ENCODE measurements at places on chromosomes 11 and 22.
A peak's percentile ranks its signal among the peaks of the same experiment; 100 is the strongest.

- no peak for DNase-seq
Observed at GRCh38 chr11:11359611-11360010, 6.6 kb upstream of the CSNK2A3 start.

- no peak for DNase-seq
Observed at GRCh38 chr11:113833151-113833550, 42.2 kb downstream of the USP28 start.

- DNase-seq: no peak
Observed at GRCh38 chr22:37043828-37044538, 7.6 kb upstream of the KCTD17 start.

DNA sequence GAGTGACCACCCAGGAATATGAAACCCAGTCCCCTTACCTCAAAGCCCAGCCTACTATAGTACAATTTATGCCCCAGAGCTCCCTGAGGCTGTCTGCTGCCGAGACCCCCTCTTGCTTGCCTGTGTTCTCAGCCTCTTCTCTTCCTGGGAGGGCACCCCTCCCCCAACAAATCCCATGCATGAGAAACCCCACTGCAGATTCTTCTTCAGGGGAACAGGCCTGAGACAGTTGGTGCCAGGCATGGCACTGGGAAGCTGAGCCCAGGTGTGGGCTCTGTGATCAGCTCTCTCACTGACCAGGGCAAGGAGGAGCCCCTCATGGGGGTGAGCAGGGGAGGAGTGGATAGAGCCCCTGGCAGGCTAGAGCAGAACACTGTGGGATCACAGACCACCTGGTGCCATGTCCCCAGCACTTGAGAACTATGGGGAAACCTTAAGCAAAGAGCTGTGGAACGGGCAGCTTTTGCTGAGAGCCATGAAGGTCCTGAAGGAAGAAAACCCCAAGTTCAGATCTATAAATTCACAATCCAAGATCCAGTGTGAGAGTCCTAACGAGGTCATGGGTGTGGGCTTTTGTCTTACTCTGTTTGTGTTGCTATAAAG lies 46.5 kb upstream of the TH start:
- DNase-seq: no peak

DNA sequence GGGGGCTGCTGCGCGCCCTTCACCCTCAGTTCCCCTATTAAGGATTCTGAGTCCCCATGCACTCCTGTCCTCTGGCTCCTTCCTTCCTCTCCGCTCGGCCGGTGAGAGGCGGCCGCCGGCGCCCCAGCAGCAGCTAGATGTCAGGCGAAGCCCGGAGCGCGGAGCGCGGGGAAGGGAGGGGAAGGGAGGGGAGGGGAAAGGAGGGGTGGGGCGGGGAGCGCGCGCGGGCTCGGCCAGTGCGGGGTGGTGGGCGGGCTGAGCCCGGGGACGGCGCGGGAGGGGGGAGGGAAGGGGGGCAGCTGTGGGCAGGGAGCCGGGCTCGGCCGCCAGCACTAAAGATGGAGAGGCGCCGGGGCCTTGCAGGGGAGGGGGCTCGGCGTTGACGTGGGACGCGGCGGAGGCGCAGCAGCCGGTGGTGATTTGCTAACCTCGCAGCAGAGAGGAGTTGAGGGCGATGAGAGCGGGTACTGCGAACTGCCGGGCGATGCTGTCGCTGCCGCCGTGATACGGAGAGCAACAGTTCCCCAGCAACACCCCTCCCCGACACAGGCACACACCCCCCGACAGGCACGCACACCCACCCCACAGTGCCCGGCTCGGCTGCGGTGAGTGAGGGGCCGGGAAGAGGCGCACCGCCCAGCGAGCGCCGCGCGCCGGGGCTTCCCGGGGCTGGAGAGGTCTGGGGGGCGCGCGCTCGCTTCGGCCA lies at the start of gene ZBTB16:
ZBTB16 (plus strand) TSS at position 434 of the 706 bp plus-strand sequence. CDS start 3,590 bp downstream, outside the sequence.
- peak; percentile 56 for DNase-seq

GRCh38 chr22:25094579-25094978 lies 105.1 kb upstream of the CRYBB3 start:
- no peak for DNase-seq

- no peak for DNase-seq
Observed at GRCh38 chr11:66327171-66328030, 8.8 kb downstream of the RIN1 start.

GRCh38 chr11:47499614-47500013 lies 50.7 kb upstream of the RAPSN start:
- DNase-seq: no peak

DNA sequence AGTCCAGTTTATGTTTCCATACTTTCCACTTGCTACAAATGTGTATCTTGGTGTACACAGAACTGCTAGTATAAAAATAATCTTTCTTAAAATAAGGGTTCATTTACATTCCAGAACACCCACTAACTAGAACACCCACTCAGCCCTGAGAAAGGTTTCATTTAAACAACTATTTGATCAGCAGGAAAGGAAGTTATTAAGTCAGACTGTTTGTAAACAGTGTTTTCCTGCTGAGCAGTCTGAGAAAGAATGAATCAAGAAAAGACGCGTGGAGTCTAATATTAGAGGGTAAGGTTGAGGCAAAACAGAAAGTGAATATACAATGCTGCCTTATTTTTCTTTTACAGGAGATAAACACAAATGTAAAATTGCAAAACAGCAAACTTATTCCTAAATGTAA lies 32.7 kb downstream of the NARS2 start:
- no peak for DNase-seq

DNA sequence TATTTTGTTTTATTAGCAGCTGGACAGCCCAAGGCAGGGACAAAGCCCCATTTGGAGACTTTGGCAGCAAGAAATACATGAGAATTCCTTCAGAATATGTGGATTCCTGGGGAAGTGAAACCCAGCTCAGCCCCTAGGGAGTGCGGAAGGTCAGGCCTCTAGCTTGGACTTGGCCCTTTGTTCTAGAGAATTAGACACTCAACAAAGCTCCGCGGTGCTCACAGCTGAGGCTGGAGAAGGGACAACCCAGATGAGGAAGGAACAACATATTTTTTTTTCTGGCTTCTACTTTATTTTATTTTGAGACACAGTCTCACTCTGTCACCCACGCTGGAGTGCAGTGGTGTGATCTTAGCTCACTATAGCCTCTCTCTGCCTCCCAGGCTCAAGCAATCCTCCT lies 44.7 kb upstream of the SEPTIN5 start:
- no peak for DNase-seq

GRCh38 chr11:95453616-95454171 lies 222.7 kb upstream of the SESN3 start:
- DNase-seq: peak; percentile 33

GRCh38 chr22:27686534-27686933 lies 115.0 kb downstream of the MN1 start:
- peak; percentile 70 for DNase-seq

GRCh38 chr11:44004452-44005062 lies 43.2 kb upstream of the ACCSL start:
- no peak for DNase-seq

GRCh38 chr11:34493468-34493867 lies 20.1 kb downstream of the ELF5 start:
- no peak for DNase-seq

DNA sequence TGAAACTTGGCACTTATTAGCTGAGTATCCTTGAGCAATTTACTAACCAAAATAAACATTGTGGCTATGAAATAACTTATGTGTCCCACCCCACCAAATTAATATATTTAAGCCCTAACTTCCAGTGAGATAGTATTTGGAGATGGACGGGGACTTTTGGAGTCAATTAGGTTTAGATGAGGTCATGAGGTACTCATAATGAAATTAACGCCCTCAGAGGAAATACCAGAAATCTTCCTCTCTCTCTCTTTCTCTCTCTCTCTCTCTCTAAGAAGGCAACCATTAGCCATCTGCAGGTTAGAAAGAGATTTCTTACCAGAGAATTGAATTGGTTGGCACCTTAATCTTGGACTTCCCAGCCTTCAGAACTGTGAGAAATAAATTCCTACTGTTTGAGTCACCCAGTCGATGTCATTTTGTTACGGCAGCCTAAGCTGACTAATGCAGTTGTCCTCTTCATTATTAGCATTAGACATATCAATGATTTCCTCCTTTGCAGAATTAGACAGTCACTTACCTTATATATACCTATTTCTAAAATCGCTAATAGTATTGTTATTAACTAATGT lies 1284.0 kb downstream of the FAM181B start:
- DNase-seq: no peak

DNA sequence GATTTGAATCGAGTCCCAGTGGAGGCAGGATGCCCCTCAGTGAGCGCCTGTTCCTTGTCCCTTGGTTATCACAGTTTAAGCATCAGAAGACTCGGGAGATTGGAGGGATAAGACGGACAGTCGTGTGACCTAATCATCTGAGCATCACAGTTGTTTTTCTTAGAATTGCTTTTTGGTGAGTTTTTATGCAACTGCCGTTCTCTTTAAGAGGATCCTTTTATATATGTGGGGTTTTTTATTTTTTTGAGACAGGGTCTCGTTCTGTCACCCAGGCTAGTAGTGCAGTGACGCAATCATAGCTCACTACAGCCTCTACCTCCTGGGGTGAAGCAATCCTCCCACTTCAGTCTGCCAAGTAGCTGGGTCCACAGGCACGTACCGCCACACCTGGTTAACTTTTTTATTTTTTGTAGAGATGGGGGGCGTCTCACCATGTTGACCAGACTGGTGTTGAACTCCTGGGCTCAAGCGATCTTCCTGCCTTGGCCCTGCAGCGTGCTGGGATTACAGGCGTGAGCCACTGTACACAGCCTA lies 16.5 kb downstream of the NUP50 start:
- DNase-seq: no peak

DNA sequence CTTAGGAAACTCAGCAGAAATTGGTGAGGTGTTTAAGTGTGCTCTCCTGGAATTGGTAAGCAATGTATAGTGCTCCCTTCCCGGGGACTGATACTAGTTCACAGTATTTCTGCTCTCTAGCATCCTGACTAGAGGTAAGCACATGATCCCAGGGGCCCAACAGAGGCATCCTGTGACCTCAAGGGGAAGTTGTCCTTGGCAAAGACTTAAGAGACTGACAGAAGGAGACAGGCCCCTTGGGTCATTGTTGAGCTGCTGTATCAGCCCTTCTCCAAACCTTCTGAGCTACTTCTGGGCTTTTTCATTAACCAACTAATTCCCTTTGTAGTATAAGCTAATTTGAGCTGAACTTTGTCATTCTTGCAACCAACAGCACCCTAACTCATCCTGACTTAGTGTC lies 4.3 kb upstream of the TBC1D22A start:
- DNase-seq: no peak

- DNase-seq: no peak
Observed at GRCh38 chr11:86292912-86293616, 9.0 kb upstream of the HIKESHI start.

DNA sequence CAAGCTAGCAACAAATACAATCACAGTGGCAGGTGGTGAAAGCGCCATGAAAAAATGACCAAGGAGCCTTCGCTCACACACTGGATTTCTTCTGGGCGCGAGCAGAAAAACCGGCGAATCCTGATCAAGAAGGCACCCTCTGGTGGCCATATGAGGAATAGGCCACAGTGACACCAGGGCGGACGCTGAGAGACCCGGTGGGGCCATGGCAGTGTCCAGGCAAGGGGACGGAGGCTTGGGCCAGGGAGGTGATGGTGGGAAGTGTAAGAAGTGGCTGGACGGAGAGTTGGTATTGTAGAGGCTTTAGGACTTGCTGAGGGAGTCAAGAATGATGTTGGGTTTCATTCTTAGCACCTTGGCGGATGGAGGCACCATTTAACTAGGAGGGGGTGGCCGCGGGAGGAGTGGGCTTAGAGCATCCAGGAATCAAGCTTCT lies 16.9 kb upstream of the RAC2 start:
- no peak for DNase-seq

DNA sequence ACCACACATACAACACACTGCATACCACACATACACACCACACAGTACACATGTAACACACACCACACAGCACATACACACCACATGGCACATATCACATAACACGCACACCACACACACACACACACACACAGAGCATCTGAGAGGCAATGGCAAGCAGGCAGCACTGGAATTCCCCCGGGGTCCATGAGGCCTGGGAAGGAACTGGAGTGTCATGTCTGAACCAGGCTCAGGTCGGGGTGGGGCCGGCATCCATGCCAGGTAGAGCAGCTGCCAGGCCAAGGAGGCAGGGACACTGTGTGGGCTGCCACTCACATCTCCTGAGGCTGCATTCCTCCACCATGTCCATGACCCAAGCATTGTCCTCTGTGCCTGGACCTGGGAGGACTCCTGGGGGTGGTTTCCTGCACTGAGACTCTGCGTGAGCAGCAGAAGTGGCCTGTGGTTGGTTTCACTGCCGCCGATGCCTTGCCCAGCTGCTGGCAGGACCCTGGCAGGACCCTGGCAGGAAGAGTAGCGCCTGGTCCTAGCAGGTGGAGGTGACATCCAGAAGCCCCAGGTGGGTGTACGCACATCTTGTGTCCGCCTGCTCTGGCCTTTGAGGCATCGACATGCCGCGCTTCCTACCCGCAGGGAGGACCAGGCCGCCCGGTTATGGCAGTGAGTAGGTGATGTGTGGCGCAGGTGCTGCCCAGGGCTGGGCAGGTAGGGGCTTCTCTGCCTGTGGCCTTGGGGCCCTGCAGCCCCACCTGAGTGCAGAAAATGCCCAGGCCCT lies 1280.4 kb downstream of the TBC1D22A start:
- no peak for DNase-seq

DNA sequence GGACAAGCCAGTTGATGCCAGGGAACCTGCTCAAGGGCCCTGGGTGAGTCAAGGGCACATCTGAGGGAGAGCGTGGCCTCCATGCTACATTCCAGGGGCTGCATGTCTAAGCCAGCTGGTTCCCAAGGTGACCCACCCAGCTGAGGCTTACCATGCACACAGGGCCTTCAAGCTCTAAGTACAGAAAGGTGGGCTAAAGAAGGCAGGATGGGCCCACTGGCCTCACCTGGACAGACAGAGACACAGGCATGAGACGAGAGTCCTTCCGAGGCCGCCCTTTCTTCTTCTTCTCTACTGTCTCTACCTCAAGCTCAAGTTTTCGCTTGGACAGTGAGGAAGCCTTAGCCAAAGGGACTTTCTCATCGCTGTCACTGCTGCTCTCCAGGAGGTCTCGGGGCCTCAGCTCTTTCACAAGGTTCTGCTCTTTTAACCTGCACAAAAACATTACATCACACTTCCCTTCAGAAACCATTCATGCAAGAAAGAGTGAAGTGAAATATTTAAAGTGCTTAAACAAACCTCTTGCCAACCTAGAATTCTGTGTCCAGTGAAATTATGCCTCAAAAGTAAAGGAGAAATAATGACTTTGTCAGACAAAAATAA lies 69.9 kb downstream of the HIRA start:
- no peak for DNase-seq

GRCh38 chr11:119795690-119796089 lies 66.7 kb upstream of the NECTIN1 start:
- no peak for DNase-seq

- no peak for DNase-seq
Observed at GRCh38 chr11:19724765-19725164, 12.1 kb downstream of the NAV2 start.

- DNase-seq: no peak
Observed at GRCh38 chr11:69442012-69442806, 39.3 kb upstream of the LINC01488 start.

Data from thoracic aorta (tissue), 2 donors.